ENCODE measurements at places on chromosomes 7 and 10.

DNA sequence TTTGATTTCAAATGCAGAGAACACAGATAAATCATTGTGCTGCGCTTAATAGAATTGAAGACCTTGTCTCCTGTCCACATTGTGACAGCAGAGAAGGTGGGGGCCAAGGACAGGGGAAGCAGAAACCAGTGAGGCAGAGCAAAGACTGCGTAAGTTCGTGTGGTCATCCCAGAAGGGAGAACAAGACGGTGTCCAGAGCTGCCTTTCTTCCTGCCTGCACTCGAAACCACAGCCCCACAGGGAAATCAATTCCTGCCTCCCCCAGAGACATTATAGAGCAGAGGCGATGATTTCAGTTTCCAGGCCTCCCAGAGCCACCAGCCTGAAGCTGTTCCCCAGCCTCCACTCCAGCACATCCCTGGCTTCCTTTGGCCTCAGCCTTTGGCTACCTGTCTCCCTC lies 39.7 kb upstream of the UCN3 start:
- no peak for DNase-seq

- DNase-seq: no peak
Observed at GRCh38 chr10:71719042-71719441, 536 bp downstream of the C10orf105 start.

DNA sequence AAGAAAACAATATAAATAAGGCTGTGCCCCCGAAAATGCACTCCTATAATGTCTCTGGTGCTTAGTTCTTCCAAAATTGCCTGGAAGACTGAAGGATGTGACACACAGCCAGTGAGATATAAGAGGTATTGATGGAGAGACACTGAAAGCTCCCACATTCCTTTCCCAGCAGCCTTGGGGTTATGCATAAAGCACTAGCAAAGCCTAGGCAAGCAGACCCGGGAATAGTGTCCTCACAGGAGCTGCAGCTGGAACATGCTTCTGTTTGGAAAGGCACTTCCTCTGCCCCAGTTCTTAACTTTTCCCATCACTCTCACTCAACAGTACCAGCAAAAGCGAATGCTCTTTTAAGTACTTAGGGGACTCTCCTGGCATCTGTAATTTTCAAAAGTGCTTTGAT lies 178.0 kb downstream of the AMPH start:
- no peak for DNase-seq

DNA sequence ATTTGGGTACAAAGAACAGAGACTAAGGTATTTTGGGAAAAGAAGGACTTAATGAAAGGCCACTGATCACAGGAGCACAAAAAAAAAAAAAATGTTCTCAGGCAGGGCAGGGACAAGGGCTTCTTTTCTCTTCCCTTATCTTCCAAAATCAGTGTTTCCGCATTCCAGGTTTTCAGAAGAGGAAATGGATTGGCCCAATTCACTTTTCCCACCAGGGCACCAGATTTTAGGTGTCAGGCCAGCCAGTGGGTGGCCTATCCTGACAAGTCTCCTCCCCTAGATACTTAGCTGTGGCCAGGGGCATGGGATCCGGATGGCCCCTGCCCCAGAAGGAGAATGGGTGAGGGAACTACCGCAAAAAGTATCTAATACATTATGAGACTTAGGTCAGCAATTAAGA lies 88.9 kb upstream of the WAC start:
- DNase-seq: no peak

DNA sequence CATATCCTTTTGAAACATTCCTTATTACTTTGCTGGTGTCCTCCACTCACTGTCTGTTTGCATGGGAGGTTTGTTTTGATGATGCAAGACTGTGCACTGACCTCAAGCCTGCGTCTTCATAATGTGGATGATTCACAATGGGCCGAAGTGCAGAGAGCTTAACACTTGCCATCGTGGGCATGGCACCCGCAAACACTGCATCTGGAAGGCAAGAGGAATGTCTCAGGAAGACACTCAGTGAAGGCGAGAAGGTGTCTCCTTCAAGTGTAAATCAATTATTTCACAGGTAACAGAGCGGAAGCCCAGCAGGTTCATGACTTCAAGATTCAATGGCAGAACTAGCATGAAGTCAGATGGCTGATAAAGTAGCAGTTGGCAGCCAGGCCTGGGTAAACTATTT lies 98.1 kb downstream of the DPY19L1 start:
- no peak for DNase-seq

- DNase-seq: no peak
Observed at GRCh38 chr10:3173171-3173878, 743 bp upstream of the PITRM1 start.

- no peak for DNase-seq
Observed at GRCh38 chr10:527416-527815, 162.1 kb downstream of the DIP2C start.

- no peak for DNase-seq
Observed at GRCh38 chr10:18179891-18180290, 39.7 kb downstream of the CACNB2 start.

DNA sequence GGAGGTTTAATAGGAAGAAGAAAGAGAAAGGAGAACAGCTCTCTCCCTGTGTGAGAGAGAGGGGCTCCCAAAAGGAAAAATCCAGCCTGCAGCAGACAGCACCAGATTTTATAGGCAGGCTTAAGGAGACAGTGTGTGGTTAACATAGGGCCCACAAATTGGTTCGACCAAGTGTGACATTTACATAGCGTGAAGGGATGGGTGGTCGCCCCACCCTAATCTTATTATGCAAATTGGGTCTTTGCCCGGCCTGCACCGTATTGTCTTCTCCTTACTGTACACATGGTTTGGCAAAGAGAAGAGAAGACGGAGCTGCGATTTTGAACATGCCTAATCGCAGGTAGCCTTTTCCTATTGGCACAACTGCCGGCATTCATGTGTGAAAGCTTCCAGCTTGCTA lies 756.3 kb downstream of the NXPH1 start:
- peak; percentile 58 for DNase-seq

GRCh38 chr7:4738711-4739527 lies 36.5 kb upstream of the AP5Z1 start:
- peak; percentile 50 for DNase-seq

DNA sequence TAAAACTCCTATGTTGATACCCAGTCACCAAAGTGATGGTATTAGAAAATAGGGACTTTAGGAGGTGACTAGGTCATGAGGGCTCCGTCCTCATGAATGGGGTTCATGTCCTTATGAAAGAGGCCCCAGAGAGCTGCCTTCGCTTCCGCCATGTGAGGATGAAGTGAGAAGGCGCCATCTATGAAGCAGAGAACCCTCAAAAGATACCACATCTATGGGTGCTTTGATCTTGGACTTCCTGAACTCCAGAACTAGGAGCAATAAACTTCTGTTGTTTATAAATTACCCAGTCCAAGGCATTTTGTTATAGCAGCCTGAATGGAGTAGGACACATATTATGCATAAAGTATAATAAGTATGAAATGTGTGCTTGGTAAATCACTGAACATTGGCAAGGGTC lies 8.1 kb upstream of the PDSS1 start:
- no peak for DNase-seq

- DNase-seq: peak; percentile 87
Observed at GRCh38 chr7:23471106-23471859, 992 bp upstream of the IGF2BP3 start.

GRCh38 chr7:80829527-80829926 lies 89.3 kb downstream of the SEMA3C start:
- DNase-seq: no peak

- no peak for DNase-seq
Observed at GRCh38 chr7:135348493-135348892, 114.9 kb downstream of the STRA8 start.

GRCh38 chr7:117075934-117076333 lies 122.6 kb downstream of the ST7 start:
- no peak for DNase-seq

DNA sequence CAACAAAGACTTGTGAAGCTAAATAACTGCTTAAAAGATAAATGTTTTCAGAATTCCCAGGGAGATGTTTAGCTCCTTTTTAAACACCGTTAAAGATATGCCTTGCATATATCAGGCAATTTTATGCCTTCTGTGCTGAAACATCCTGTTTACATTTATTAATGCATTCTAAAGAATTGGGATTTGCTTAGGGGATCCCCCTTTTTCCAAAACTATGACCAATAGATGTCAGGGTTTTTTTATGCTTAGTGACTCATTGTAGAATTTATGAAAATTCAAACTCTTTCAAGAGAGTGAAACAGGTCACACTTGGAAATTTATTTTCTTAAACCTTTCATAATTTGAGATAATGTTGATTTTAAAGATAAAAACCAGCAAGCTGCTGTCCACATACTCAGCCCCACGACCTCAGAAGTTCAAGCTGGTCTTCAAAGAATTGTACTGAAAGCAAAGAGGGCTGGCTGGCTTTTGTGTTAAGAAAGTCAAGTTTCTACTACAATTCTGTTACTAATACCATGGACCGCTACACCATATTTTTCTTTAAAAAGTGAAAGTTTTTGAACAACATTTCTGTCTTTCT lies 411.8 kb downstream of the ETV1 start:
- no peak for DNase-seq

GRCh38 chr7:47833211-47833610 lies 115.1 kb downstream of the PKD1L1 start:
- no peak for DNase-seq

DNA sequence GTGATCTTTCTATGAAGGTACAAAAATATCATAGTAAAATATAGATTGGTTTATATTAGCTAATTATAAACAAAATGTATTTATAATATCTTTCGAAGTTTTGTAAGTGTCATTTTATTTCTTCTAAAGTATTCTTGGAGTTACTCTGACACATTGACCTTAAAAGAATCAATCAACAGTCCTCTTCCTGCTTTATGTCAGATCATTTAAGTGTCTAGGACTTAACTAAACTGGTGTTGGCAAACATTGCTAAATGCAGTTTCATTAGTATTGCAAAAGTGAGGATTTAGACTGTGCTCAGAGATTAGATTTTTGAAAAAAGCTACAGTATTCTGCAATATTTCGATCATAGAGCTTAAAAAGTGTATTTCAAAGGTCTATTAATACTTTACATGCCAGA lies 10.3 kb downstream of the GLCCI1 start:
- no peak for DNase-seq

DNA sequence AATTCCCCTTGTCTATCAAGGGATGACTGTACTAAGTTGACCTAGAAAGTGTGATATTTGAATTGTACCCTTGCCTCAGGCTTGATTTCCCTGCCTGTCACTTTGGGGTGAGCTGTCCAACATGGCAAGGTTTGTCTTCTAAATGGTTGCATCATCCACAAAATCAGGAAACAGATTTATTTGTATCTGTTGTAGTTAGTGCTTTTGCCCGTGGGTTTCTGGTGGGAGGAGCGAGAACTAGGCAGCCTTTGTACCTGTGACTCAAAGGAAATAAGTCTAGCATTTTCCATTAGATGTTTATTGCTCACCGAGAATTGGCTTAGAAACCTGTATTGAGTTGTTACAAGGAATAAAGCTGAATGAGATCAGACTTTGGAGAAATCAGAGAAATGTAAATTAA lies 650.8 kb downstream of the LRMDA start:
- no peak for DNase-seq

DNA sequence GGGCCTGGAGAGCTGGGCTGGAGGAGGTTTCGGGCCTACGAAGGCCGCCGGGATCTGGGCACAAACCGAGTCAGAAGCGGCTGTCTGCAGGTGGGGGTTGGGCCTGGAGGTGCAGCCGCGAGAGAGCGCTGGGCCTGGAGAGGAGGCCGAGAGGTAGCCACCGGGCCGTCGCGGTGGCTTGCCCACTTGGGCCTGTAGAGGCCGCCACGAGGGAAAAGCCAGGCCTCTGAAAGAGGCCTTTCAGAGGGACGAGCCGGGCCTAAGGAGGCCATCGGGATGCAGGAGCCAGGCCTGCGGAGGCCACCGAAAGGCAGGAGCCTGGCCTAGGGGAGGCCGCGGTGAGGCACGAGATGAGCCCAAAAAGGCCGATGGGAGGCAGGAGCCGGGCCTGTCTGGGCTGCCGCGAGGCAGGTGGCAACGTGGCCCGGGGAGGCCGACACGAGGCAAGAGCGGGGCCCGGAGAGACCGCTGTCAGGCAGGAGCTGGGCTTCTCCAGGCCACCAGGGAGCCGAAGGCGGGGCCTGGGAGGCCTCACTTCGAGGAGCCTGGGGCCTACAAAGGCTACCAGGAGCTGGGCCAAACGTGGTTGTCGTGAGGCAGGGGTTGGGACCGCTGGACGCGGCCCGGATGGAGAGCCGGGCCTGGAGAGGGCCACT lies 25.6 kb downstream of the MDH2 start:
- DNase-seq: no peak

- no peak for DNase-seq
Observed at GRCh38 chr10:374354-374753, 239.1 kb downstream of the ZMYND11 start.

GRCh38 chr10:48447356-48448215 lies 141.1 kb downstream of the MAPK8 start:
- no peak for DNase-seq

DNA sequence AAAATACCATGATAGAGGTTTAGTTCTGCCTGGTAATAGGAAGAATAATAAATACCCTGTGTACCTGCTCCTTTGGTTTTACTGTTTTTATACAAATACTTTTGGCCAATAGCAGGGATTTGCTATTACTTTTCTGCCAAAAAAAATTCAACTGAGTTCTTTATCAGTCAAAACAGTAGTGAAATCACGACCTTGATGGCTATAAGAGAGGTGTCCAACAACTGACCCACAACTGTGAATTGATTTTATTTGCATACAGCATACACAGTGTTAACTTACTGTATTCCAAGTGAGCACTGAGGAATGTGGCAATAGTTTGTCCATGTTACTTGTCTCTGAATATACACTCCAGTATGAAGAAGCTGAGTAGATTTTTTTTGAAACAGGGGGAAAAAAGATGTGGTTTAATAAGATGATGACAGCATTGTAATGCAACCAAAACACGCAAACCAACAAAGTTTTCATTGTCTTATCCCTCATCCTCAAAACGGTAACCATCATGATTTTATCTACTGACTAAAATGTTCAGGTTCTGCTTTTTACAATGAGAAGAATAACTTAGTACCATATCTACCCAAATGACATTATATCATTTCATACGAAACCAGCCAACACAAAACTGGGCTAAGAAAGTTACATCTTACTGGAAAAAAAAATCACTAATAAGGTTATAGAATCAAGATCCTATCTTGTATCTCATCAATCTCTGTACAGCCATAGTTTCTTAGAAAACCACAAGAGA lies 63.3 kb downstream of the GSAP start:
- DNase-seq: no peak

- DNase-seq: peak; percentile 25
Observed at GRCh38 chr10:103265717-103266329, 11.1 kb upstream of the INA start.

DNA sequence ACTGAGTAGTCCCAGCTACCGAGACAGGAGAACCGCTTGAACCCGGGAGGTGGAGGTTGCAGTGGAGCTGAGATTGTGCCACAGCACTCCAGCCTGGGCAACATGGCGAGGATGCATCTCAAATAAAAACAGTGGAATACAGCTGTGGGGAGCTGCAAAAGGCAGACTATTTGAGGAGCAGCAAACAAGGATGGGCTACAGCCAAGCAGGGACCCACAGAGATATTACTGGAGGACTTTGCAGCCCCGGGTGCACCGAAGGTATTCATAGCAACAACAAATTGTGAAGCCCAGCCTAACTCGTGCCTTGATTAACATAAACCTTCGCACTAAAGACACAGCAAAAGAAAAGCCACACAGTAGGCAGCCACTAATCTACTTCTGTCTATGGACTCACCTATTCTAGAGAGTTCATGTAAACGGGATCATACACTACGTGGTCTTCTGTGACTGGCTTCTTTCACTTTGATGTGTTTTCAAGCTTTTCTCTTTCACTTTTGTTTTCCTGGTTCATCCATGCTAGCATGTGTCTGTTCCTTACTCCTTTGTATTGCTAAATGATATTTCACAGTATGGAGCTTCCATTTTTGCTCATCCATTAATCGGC lies 34.0 kb downstream of the PODXL start:
- no peak for DNase-seq

All from HAP-1 (cell line).